Ecto neural progenitor cell (in vitro differentiated cells): ENCODE measurements at places on chromosomes 13 and 19.

DNA sequence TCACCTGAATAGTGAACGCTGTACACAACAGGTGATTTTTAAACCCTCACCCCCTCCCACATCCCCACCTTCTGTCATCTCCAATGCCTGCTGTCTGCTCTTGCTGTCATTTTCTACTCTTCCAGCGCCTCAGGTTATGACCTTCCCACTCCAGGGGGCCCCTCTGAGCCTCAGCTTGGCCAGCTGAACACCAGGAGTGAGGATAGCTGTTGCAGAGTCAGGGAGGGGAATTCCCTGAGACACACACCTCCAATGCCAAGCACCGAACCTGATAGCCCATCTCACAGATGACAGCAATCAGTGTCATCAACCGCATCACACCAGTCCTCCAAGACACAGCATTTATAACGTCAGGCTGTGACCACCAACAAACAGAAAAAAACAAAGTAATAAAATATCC, 193.5 kb downstream of the ZNF536 start:
- DNase-seq, result no peak

- DNase-seq, result no peak
Measured at GRCh38 chr13:100535426-100536135, 53.0 kb downstream of the GGACT start.

DNA sequence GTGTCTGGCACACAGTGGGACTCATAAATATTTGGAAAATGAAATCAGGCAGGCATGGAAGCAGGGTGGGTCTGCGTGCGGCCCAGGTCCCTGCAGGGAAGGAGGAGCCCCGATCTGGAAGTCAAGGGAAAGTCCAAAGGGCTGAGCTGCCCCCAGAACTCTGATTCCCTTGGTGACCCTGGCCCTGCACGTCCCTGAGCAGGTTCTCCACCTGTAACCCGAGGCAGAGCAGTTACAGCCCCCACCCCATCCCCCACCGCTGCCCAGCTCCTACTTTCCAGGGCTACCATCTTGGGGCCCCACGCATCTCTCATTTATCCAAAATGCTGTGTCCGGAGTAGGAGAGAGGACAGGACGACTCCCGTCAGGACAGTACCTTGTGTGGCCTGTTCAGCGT, 2.1 kb downstream of the PLEKHF1 start:
- DNase-seq, result no peak

DNA sequence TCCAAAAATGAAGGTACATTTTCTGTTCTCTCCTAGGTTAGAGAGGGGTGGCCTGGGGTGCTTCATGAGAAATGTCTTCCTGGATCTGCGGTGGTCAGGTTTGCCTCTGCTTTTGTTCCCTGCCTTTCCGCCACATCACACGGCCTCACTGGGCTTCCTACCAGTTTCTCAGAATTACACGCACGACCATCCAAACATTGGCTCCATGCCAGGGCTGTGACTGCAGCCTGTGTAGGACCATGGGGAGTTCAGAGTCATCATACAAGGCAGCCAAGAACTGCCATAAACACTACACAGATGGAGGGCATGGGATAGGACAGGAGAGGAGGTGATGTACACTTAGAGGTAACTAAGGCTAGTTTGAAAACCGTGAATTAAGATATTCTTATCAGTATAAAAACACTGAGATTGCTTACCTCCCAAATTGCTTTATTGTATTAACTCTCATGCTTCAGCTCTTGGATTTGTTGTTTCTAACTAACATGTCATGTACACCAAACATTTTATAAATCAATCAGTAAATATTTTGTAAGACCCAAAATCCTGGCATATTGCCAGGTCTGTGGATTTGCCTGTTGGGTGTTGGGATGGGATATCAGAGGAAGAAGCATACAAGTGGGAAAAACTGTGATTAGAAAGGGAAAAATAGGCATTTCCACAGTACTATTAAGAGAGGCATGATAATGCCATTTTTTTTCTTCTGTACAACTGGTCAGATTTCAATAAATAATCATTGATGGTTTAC, 45.2 kb downstream of the CDADC1 start:
- DNase-seq, result no peak

DNA sequence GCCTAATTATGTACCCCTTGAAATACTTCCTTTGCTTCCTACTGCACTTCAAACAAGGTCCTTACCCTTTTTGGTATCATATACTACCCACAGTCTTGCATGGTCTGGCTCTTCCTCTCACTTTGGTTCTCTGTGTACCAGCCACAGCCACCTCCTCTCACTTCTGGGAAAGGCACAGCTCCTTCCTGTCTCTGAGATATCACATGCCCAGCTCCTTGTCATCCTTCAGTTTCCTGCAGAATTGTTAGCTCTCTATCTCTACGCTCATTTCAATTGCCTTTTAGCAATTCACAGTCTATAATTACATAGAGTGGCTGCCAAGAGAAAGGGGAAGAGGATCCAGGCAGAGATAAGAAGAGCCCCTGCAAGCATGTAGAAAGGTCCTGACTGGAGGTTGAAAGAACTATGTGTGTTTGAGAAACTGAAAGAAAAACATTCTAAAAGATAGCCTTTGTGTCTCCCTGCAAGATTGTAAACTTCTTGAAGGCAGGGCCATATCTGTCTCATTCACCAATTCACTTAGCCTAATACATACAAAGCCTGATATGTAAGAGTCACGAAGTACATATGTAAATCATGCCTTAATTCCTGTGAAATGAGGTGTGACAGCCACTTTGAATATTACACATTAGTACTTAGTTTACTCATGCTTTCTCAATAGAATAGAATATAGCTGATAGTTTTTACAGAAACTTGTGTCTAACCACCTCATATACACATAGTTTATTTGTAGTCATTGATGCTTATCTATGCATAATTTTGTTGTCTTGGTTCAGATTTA, 933.1 kb downstream of the DIAPH3 start:
- DNase-seq, result no peak

- no peak for DNase-seq
Measured at GRCh38 chr13:111532111-111532510, 211.7 kb downstream of the TEX29 start.

DNA sequence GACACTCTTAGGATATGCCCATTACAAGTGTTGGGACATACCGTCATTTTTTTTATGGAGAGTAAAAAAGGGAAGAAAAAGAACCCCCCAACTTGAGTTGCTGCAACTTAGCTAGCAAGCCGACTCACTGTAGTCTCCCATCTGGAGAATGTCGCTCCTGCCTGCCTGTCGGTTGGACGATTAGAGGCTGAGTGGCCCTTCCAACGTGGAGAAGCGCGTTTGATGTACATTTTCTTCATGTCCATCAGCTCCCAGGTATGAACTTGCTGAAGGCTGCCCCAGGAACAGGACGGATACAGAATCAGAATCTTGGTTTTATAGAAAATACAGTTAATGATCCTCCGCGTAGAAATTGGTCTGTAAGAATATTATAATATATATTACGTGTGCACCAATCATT, 189.0 kb upstream of the SOX1 start:
- DNase-seq, result no peak

DNA sequence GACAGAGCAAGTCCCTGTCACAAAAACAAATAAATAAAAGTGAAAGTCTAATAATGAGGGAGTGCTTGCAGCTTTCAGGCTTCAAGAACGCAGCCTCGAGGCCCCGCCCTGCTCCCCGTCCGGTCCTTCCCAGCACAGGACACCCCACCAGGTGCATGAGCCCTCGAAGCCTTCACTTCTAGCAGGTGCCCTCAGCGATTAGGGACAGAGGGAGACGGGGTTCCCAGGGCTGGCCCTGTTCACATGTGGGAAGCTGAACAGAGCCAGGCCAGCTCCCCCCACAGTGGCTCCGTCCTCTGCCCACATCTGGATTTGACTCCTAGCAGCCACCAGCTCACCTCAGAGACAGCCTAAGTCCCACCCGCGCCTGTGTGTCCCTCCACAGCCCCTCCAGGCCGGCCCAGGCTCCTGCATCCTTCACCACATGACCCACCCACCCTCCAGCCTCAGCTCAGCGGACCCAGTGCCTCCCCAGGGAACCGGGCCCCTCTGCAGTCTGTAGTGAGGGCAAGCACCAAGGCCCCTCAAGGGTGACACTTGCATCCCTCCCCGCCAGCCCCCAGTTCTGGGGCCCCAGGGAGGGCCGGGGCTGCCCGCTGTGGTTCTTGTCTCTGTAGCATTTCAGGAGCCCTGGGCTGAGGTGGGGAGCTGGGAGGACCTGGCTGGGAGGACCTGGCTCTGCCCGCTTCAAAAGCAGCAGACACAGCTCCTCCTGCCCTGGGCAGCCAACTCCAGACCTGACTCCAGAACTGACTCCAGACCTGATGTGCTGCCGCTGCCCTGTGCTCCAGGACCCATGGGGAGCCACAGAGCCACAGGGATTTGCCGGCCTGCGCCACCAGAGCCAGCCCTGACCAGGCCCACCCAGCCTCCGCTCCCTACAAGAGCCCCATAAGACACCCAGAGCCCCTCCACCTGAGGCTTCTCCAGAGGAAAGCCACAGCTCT, 27.2 kb downstream of the GPX4 start:
- no peak for DNase-seq

- DNase-seq, result no peak
Measured at GRCh38 chr13:109655206-109655600, 131.2 kb downstream of the IRS2 start.
